Right lobe of liver (tissue), 6 donors: ENCODE measurements at places on chromosomes 12 and 14.

DNA sequence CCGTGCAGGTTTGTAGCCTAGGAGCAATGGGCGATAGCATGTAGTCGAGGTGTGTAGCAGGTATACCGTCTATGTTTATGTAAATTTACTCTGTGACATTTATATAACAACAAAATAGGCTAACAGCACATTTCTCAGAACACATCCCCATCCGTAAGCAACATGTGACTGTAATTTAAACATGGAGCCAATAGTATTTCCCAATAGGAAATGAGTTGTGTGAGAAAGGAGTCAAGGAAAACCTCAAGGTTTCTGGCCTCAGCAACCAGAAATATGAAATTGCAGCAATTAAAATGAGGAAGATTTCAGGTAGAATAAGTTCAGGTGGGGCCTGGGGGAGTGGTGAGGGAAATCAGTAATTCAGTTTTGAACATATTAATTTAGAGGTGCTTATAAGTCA, 136.0 kb downstream of the MSRB3 start:
- no peak for DNase-seq

DNA sequence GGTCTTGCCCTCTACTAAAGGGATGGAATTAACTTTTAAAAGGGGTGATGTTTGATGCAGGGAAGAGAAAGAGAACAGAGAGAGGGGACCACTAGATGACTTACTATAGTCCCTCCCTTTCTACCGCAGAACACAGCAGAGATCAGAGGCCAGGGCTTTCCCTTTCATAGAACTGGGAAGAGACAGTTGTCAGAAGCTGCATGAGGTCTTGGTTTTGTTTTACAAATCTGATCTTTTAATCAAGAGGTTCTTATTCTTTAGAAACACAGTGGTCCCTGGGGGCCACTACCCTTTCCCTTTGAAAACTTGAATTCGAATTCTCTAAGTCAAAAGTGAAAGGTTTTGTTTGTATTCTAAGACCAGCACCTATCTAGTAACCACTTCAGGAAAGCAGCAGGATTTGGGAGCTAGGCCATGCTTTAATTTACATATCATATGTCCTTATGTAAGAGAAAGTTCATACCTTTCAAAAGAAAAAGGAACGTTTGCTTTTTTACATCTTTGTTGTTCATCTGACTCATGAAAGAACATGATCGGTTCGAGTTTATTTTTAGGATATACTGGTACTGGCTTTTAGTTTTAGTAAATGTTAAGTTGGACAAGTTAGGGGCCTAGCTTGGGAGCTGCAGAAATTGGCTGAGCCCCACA, 6.3 kb downstream of the FBXL14 start:
- DNase-seq, result no peak

DNA sequence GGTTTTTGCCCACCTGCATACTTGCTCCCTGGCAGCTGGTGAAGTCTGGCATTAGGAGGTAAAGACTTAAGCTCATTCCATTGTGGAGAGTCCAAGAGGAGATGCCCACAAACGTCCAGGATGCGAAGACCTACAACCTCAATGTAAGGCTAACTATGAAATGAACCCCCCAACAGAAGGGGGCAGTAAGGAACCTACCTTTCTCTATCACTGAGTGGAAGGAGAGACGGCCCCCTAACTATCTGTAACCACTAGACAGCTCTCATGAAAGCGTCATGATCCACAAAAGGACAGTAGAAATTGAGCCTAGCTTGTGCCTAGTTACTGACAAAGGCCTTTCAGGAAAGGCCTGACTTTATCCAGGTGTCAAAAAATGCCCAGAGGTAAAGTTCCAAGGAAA, 55.3 kb downstream of the ZFYVE21 start:
- no peak for DNase-seq

DNA sequence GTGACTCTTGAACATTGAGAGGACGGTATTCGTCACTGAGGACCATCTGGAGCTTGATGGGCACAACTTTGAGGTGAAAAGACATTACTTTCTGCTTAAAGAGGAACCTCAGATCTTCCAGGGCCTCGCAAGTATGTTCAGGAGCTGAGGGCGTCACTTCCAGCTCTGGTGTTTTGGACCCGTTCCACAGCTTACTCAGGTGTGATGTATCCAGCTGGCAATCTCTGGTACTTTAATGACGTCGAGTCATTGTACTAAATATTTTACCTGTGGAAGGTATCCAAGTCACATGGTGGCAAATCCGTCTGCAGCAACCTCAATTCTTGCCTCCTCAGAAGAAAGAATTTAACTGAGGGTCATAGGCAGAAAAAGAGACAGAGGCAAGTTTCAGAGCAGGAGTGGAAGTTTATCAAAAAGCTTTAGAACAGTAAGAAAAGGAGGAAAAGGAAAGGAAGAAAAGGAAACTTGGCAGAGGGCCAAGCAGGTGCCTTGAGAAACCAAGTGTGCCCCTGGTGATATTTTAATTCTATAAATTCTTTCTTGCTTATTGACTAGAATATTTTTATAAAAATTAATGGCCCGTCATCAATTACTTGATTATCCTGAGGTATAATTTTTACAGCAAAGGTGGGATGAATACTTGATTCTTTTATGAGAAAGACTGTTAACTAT, 250.6 kb downstream of the AEBP2 start:
- no peak for DNase-seq

DNA sequence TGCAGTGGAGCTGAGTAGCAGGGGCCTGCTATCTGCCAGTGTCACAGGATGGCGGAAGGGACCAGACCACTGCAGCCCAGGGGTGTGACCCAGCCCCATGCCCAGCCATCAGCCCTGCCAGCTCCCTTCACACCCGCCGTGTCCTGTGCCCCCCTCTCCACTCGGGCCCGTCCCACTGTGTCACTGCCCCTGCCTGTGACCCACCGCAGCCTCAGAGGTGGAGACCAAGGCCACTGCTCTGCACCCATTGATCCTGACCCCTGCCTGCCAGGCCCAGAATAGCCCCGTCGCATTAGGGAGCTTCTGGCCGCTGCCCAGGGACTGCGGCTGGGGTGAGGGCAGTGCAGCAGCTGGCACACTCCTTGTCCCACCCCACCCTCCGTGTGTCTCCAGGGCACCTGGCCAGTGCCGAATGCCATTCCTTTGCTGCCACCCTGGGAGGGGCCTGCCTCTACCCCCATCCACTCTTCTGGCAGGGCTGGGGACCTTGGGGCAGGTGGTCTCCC, 2.1 kb upstream of the CRIP2 start:
- no peak for DNase-seq

- no peak for DNase-seq
Measured at GRCh38 chr12:6563448-6564050, 4.5 kb downstream of the NOP2 start.

DNA sequence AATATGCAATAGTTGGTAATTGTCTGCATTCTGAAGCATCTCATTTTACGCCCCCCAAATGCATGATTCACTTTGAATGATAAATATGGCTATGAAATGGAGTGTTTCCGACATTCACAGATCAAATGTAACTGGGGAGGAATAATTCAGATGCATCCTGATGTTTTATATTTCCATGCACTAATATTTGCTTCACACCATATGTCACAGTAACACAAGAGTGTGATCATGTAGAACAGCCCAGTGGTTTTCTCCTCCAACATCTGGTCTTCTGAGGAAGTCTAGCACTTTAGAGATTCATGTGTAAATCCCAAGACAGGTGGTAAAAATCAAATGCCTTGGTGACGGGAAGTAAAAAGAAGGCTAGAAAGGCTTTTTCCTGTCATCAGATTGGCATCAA, 273.1 kb downstream of the DIO2 start:
- DNase-seq, result no peak

GRCh38 chr12:64072916-64073575, 149.1 kb downstream of the KICS2 start:
- DNase-seq, result no peak

DNA sequence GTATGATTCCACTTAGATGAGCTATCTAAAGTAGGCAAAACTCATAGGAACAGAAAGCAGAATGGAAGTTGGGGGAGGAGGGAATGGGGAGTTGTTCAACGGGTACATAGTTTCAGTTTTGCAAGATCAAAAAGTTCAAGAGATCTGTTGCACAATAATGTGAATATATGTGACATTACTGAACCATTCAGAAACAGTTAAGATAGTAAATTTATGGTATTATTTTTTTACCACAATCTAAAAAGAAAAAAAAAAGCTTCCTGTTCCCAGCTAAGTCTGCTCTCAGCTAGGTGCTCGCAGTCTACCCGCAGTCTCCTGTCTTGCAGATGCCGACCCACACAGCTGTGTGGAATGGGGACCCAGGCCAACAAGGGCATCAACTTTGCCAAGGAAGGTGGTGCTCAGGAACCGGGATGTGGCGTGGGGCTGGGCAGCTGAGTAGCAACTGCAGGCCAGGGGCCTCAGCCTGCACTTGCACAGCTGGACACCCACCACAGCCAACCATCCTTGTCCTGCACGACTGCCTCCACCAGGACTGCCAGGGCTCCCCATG, 15.3 kb upstream of the ANO6 start:
- peak; percentile 56 for DNase-seq

DNA sequence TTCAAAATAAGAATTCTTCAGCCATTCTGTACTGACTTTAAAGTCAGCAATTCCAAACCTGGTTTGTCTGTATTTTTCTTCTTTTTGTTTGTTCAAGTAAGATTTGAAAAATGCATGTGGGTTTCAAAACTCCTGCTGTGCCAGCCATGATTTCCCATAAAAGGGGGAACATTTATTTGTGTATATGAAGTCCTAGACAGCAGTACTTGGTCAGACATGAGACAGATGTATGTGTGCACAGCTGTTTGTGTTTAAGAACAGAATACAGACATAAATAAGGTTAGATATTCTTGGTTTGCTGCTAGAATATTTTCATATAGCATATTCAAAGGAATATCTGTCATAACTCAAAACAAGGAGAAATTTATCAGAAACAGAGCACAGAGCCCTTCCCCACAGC, 236.0 kb downstream of the ADAMTS20 start:
- no peak for DNase-seq

GRCh38 chr14:75294649-75295033, 16.0 kb downstream of the FOS start:
- no peak for DNase-seq

- no peak for DNase-seq
Measured at GRCh38 chr12:49296034-49296835, 1.3 kb downstream of the PRPH start.

DNA sequence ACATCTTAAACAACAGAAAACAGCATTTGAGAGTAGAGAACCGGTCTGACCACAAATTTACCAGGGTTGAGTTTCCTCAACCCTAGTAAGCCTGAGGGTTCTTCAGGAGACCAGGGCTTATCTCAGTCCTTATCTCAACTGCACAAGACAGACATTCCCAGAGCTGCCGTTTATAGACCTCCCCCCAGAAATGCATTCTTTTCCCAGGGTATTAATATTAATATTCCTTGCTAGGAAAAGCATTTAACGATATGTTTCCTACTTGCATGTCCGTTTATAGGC, 12.3 kb downstream of the TMEM117 start:
- no peak for DNase-seq

DNA sequence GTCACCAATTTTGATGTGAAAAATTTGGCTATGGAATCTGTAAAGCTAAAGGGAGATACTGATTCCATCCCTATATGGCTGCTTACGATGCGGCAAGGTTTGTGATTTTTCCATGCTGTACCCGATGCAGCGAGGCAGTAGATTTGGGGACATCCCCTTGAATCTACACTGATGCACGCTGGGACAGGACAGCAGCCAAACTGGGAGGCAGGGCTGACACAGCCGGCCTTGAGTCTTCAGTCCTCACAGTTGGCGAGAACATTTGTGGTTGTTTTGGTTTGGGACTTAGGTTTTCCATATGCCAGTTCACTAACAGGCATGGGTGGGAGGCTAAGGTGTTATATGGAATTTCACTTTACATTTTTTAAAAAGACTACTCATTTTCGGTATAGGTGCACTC, 3.8 kb downstream of the GALNT16 start:
- no peak for DNase-seq

GRCh38 chr14:59890676-59891075, 20.1 kb upstream of the RTN1 start:
- DNase-seq, result no peak

DNA sequence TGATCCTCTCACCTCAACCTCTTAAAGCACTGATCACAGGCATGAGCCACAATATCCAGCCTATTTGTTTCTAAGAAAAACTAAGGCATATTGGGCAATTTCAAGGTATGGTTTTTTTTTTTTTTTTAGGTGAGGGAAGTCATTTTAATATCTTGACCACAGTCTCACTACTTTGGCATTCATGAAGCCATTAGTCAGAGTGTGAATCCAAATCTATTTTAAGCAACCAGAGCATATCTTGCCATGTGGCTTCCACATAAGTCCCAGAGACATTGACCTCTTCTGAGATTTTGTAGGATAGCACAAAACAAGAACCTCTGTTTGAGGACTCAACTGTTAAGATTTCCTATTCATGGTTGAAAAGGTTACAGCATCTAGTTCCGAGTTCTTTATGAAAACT, 130.3 kb upstream of the RBM19 start:
- DNase-seq, result no peak

DNA sequence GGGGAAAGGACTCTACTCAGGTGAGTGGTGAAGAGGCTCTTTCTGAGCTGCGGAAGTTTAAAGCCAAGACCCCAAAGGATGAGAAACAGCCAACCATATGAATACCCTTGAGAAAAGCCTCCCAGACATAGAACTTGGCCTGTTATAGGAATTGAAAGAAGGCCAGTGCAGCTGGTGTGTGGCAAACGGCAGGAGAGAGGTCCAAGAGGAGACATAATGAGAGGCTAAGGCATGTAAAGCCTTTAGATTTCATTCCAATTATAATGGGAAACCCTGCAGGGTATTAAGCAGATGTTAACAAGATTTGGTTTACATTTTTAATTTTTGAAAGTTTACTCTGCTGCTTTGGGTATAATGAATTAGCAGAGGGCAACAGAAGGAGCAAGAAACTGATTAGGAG, 552.1 kb upstream of the FBXO33 start:
- no peak for DNase-seq

- no peak for DNase-seq
Measured at GRCh38 chr12:85580562-85581168, 255.5 kb downstream of the RASSF9 start.

DNA sequence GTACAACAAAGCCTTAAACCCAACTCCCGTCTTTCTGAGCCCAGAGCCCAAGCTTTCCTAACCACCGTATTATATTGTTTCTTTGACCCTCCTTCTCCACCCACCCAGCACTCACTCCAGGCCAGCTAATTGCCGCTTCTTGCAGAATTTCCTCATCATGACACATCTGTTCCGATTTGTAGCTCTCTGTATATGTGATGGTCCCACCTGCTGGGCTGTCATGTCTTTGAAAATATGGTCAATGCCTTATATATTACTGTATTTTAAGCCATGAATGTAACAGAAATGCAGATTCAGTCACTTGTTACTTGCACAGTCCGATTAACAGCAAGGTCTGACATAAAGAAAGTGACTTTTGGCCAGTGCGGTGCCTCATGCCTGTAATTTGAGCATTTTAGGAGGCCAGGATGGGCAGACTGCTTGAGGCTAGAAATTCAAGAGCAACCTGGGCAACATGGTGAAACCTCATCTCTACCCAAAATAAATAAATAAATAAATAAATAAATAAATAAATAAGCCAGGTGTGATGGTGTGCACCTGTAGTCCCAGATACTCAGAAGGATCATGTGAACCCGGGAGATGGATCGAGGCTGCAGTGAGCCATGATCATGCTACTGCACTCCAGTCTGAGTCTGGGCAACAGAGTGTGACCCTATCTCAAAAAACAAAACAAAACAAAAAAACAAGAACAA, 359.8 kb downstream of the ATP23 start:
- DNase-seq, result no peak
